ENCODE measurements at places on chromosomes 4 and X.

DNA sequence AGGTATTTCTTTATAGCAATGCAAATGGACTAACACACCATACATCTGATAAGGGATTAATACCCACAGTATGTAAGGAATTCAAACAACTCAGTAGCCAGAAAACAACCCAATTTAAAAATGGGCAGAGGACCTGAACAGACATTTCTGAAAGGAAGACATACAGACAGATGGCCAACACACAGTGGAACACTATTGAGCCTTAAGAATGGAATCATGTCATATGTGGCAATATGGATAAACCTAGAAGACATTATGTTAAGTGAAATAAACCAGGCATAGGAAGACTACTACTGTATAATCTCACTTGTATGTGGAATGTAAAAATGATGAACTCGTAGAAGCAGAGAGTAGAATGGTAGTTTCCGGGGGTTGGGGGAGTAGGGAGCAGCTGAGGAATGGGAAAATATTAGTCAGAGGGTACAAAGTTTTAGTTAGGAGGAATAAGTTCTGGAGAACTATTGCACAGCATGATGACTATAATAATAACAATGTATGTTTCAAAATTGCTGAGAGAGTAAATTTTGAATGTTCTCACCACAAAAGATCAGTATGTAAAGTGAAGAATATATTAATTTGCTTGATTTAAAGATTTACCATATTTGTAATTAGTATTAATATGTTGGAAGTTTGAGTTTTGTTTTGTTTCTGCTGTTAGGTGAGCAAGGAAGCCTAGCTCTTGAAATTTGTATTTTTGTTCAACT, 25.2 kb downstream of the WDR44 start:
- DNase-seq, result no peak

- DNase-seq, result no peak
Measured at GRCh38 chrX:153611298-153612095, 12.6 kb upstream of the CCNQ start.

- DNase-seq, result no peak
Measured at GRCh38 chr4:145266881-145267280, 86.5 kb upstream of the OTUD4 start.

DNA sequence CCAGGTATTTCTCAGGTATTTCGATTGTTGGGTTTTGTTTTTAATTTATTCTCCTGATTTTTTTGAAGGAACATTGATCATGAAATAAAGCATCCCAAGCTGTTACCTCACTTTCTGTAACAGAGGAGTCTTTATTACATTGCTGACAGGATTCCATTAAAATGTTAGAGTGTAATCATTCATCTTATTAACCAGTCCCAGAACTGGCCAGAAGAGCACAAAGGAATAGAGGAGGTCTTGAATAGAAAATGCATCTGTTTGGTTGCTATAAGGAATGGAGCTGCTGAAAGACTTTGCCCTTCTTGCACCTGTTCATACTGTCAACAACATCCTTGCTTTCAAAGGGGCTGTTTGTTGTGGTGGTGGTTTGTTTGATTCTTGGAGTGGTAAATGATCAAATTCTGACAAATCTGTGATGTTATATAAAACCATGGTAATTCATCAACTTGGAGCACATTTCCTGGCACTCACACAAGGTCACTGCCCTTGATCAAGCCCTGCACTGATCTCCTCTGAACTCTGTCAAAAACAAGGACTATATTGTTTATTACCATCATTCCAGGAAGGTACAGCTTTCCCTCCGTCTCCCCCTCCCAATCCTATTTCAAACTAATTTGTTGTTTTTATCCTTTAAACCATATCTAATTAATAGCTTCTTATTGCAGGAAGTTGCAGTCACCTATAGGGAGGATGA, 215.8 kb downstream of the PCDH19 start:
- DNase-seq, result no peak

DNA sequence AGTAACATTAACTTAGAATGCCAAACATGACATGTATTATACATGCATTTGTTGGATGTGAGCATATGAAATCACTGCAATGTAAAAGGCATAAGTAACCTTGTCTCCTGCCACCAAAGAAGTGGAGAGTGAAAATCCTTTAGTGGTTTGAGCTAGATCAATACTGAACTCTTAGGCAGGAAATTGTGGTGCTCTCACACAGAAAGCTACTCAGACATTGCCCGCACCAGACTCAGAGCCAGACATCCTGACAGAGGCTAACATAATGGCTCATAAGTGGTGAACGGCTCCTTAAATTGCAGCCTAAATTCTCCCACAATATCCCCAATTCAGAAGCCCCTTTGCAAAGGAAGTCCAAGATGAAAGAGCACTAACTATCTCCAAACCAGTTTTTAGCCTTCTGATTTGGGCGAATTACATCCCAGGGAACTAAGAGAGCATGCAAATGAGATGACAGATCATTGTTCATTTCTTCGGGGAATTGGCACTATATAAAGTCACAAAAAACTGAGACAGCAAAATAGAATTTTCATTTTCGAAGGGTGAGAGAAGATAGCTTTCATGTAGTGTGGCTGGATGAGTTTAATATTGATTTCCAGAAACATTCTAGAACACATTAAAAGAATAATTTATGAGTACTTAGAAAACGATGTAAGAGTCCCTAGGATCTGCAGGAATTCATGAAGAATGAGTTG, 233.6 kb upstream of the RPS6KA3 start:
- DNase-seq, result peak; percentile 63

GRCh38 chr4:87117732-87118075, 102.7 kb downstream of the KLHL8 start:
- no peak for DNase-seq

DNA sequence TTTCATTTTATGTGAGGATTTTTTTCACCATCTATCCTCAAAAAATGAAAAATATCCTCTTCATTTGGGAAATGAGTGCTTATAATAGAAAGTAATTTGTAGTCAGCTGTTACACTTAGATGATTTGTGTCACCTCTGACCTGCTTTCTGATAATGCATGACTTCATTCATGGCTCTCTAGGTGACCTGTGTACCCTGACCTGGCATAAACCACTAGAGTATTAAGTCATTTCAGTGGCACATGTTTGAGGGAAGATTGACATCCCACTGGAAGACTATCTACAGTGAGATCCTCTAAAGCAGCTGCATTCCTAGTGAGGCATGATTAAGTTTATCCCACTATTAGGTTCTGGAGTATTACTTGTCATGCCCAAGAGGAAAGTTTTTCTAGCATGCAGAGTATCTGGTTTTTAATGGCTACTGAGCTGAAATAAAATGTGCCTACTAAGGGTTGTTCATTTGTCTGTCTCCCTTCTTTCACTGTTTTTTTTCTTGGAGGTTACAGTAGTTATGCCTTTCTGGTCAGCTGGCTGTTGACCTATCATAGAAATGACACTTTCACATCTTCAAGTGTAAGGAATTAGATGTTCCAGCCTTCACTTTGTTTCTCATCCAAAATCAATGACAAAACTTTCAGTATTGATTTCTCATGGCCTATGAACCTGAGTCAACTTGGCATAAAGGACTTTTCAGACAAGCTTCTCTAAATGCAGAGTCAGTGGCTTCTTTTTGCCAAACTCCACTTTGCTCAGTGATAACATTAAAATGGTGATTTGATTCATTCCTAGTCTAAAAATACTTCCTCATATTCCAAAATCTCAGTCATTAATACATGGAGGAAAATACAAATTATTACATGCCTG, 33.1 kb downstream of the TET2 start:
- DNase-seq, result no peak

GRCh38 chr4:8241211-8241779, 28.3 kb upstream of the HTRA3 start:
- DNase-seq, result no peak

Data from activated CD4-positive, alpha-beta T cell treated with anti-CD3 and anti-CD28 coated beads, Interleukin-2, Interleukin-6, amounts not matched to agents 100 ng/mL and 50 ng/mL, durations not matched to agents 16 hours and 8 hours (primary cell).